Left renal cortex interstitium (tissue), 4 donors: ENCODE measurements at places on chromosomes 3 and 15. TPM values are rescaled to one million over a fixed set of nuclear protein-coding genes. Genes with fewer than 3 reads are reported as not detected.

DNA sequence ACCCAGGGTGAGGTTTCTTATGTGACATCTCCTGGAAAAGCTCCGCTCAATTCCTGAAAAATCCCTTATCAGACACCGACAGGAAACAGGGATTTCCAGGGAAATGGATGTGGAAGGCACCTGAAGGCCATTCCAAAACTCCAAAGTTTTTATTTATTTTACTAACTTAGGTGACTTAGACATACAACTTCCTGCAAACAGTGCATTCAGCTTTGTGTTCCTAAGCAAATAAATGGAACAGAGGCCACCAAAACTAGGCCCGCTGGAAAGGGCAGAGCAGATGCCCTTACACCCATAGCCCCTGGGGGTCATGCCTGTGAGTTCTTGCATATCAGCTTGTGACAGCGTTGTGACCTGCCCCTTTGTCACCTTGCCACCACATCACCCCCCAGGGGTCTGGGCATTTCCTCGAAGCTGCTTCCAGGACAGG is 239.4 kb downstream of the XXYLT1 start:
- no peak for DNase-seq

GRCh38 chr3:115523458-115523857 is 99.9 kb upstream of the GAP43 start:
- DNase-seq, result no peak

GRCh38 chr3:43978708-43979107 is 263.0 kb upstream of the TOPAZ1 start:
- DNase-seq, result no peak

DNA sequence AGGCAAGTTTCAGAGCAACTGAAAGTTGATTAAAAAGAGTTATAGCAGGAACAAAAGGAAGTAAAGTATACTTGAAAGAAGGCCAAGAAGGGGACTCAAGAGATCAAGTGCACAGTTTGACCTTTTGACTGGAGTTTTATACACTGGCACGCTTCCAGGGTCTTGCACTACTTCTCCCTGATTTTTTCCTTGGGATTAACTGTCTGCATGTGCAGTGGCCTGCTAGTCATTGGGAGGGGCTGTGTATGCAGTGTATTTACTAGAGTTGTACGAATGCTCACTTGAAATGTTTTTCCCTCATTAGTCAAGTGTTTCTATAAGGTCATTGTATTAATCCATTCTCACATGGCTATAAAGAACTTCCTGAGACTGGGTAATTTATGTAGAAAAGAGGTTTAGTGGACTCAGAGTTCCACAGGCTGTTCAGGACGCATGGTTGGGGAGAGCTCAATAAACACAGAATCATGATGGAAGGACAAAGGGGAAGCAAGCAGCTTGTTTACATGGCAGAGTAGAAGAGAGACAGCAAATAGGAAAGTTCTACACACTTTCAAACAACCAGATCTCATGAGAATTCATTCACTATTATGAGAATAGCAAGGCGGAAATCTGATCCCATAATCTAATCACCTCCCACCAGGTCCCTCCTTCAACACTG is 571.8 kb downstream of the ZPLD1 start:
- peak; percentile 27 for DNase-seq

GRCh38 chr3:133138017-133138416 is 99.8 kb downstream of the TMEM108 start:
- no peak for DNase-seq

DNA sequence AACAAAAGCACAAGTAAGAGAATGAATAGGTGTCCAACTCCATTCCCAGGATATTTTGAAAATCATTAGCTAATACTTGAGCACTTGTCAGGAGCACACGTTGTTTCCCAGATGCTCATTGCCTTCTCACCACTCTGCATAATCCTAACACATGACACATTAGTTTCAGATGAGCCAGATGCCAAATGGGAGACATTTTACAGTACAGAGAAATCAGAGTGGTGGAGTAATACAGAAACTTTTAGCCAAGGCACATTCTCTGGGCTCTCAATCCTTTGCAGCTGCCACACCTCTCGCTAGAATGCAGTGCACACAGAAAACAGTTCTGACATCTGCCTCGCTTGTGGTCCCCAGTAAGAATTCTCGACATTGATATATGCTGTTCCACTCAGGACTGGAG is 76.6 kb downstream of the P3H2 start:
- no peak for DNase-seq

DNA sequence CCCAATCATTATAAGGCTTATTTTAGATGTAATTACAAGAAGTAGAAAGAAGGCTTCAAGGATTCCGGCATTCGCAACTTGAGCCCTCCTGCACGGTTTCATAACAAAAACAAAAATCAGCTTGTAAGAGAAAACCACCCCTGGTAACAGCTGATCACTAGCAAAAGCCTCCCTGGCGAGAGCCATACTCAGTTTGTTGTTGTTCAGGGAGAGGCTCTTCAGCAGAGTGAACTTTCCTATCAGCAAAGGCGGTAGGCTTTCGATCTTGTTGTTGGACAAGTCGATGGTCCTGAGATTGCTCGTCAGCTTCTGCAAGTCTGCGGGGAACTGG is 710 bp downstream of the LRRC57 start:
- no peak for DNase-seq

DNA sequence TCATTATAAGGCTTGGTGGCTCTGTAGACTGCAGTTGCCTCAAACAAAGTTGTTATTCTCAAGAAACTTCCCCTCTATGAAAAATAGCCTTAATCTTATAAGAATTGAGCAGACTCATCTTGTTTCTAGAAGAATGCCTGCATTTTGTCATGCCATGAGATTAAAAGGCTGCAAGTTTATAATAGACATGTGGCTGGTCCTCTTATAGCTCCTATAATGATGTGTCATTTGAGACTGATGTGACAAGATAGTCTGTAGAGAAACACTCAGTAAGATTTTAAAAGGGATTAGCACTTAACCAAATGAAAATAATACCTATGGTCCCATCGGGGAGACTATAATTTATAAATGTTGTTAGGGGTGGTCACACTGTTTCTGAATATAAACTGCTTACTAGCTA is 312.5 kb downstream of the OXSM start:
- no peak for DNase-seq

GRCh38 chr3:34016925-34017587 is 218.6 kb downstream of the PDCD6IP start:
- DNase-seq, result no peak

GRCh38 chr3:167030082-167030725 is 349.9 kb downstream of the ZBBX start:
- DNase-seq, result no peak

GRCh38 chr3:58679446-58679845 is 12.9 kb upstream of the FAM3D start:
- no peak for DNase-seq

DNA sequence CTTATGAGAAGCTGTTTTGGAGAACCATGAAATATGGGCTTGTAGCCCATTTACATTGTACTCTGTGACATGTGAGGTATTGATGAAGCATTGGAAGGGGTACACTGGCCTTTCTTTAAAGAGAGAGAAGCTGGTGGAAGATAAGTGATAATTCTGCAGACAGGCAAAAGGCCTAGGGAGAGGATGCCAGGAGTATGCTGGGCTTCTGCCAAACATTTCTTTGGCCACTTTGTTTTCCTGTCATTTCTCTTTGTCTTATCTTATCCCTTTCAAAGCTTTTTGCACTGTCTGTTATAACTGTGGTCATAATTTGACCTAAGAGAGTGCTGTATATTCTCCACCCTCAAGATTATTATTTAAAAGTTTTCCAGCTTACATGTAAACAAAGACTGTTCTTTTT is 109.6 kb upstream of the SEMA6D start:
- no peak for DNase-seq

GRCh38 chr3:24198728-24199127 is 253.6 kb downstream of the NR1D2 start:
- no peak for DNase-seq

GRCh38 chr3:158769952-158770740 is 31.7 kb upstream of the MFSD1 start:
- DNase-seq, result no peak

Gene HHATL
- polyA plus RNA-seq, result 0.74 TPM

Gene ATP13A4
- polyA plus RNA-seq, result 0.72 TPM

Gene CCPG1
- polyA plus RNA-seq, result 53.3 TPM

Gene AGBL1
- polyA plus RNA-seq, result 0.08 TPM

Gene SHC4
- polyA plus RNA-seq, result 3.2 TPM

Gene GPR171
- not detected for polyA plus RNA-seq

Gene FBXW12
- polyA plus RNA-seq, result 0.76 TPM

Gene PIF1
- 21.2 TPM for polyA plus RNA-seq

Gene CLCN2
- polyA plus RNA-seq, result 16.2 TPM
